ENCODE measurements at places on chromosomes 2 and 18.

DNA sequence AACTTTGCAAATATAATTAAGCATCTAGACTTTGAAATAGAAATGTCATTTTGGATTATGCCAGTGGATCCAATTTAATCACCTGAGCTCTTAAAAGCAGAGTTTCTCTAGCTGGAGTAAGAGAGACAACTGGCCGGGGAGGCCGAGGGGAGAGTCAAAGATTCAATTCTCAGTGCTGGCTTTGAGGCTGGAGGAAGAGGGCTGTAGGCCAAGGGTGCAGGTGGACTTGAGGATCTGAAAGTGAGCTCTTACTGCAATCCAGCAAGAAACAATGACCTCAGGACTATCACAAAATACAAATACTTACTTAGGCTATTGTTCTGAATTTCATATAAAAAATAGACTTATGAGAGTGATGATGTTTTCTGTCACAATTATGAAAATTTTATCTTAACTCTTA, 814.5 kb downstream of the CBLN2 start:
- no peak for DNase-seq

GRCh38 chr2:173150087-173150486, 74.4 kb downstream of the MAP3K20 start:
- no peak for DNase-seq

DNA sequence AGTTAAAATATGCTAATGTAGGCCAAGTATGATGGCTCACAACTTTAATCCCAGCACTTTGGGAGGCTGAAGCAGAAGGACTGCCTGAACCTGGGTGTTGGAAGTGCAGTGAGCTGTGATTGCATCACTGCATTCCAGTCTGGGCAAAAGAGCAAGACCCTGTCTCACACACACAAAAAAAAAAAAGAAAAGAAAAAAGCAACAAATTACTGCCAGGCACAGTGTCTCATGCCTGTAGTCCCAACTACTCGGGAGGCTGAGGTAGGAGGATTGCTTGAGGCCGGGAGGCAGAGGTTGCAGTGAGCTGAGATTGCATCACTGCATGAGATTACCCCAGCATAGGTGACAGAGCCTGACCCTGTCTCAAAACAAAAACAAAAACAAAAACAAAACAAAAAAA, 110.6 kb downstream of the PRELID3A start:
- no peak for DNase-seq

GRCh38 chr2:1995987-1996386, 251.7 kb upstream of the PXDN start:
- DNase-seq, result no peak

DNA sequence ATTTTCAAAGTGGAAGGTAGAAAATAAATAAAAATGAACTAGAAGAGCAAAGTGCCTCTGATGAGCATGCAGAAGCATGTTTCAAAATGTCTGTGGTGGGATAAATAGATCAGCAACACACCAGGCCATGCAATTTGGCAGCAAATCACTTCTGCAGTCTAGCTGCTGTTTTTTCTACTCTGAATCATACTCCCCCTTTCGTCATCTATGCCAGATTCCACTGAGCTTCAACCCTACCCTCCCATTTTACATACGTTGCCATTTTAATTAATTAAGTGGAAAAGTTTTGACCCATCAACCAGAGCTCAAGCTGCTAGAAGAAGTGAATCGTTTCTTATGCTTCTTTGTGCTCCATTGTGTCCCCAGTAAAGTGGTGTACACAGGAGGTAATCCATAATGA, 79.3 kb downstream of the NRXN1 start:
- no peak for DNase-seq
